Chondrocyte (in vitro differentiated cells): ENCODE measurements at places on chromosomes 2 and 18. TPM values are rescaled to one million over a fixed set of nuclear protein-coding genes. Genes with fewer than 3 reads are reported as not detected.
A peak's percentile ranks its signal among the peaks of the same experiment; 100 is the strongest.

GRCh38 chr2:239677453-239678185 is 276.8 kb upstream of the HDAC4 start:
- H3K27me3 ChIP-seq, result peaks cover 29% of the 10 kb centered on the region
- H3K4me3 ChIP-seq, result no peak overlapping the region
- peaks cover 1% of the 10 kb centered on the region for H3K36me3 ChIP-seq
- no peaks in the 10 kb centered on the region for H3K4me1 ChIP-seq

DNA sequence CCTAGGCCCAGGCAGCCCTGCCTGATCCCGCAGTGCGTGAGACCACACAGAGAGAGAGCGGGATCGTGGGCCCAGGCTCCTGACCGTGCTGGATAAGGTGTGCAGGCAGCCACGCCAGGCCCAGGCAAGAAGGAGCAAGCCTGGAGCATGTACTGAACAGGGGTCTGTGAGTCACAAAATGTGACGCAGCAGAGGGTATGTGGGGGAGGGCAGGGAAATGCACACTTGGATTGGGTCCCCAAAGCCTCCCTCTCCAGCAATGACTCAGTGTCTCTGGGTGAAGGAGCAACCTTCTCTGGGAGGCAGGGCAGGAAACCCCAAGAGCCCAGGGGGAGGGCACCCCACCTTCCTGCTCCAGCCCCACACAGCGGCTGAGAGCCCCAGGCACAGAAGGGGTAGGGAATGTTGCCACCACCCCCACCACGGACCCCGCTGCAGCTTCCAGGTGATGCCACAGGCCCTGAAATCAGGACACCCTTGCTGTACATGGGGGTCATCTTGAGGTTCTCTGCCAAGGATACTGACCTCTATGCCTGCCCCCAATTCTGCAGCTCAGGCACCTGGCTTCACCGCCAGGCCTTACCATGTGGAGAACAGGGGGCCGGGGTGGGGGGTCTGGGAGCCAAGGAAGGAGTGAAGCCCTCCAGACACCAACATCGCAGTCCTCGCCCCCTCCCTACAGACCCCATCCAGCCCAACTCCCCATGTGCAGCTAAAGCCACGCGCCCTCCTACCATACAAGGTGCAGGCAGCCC is 1.3 kb upstream of the GPC1 start:
- peak overlapping the region; percentile 79 for H3K4me3 ChIP-seq
- peaks cover 31% of the 10 kb centered on the region for H3K4me1 ChIP-seq
- DNase-seq, result peak; percentile 93
- no peaks in the 10 kb centered on the region for H3K36me3 ChIP-seq

- no peak overlapping the region for H3K27ac ChIP-seq
- no peak overlapping the region for H3K4me3 ChIP-seq
- no peak for DNase-seq
- H3K27me3 ChIP-seq, result no peaks in the 10 kb centered on the region
Observed at GRCh38 chr2:14433946-14434495, 198.5 kb upstream of the LRATD1 start.

SP9 gene
- not detected in 3 replicates for total RNA-seq

FAP gene
- total RNA-seq, result 163 to 205 TPM (median 171 TPM) in 3 replicates

- H3K4me1 ChIP-seq, result no peaks in the 10 kb centered on the region
- H3K27me3 ChIP-seq, result no peaks in the 10 kb centered on the region
- DNase-seq, result no peak
- no peaks in the 10 kb centered on the region for H3K36me3 ChIP-seq
- H3K4me3 ChIP-seq, result no peak overlapping the region
Observed at GRCh38 chr2:2749206-2749598, 418.1 kb upstream of the MYT1L start.

GRCh38 chr2:169344736-169345485 is 17.4 kb downstream of the LRP2 start:
- H3K4me3 ChIP-seq, result no peak overlapping the region
- H3K36me3 ChIP-seq, result no peaks in the 10 kb centered on the region
- H3K4me1 ChIP-seq, result peaks cover 5% of the 10 kb centered on the region
- peaks cover 19% of the 10 kb centered on the region for H3K27me3 ChIP-seq

DNA sequence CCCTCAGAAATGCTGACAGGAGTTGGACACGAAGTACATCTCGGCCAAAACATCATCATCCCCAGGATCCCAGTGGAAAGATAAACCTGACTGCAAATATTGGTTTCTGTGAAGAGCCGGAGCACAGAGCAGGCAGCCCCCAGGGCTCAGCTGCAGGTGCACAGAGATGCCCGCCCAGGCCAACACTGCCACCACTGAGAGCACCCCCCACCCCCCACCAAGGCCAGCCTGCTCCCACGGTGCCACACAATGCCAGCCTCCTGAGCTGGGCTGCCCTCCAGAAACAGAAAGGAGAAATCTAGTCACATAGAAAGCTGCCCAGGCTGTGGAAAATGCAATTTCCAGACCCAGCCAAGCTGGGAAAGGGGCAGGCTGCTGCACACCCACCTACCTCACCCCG is 71.7 kb downstream of the GALNT14 start:
- H3K27ac ChIP-seq, result no peak overlapping the region
- peaks cover 6% of the 10 kb centered on the region for H3K27me3 ChIP-seq
- H3K4me1 ChIP-seq, result no peaks in the 10 kb centered on the region
- H3K36me3 ChIP-seq, result no peaks in the 10 kb centered on the region
- H3K4me3 ChIP-seq, result no peak overlapping the region

DNA sequence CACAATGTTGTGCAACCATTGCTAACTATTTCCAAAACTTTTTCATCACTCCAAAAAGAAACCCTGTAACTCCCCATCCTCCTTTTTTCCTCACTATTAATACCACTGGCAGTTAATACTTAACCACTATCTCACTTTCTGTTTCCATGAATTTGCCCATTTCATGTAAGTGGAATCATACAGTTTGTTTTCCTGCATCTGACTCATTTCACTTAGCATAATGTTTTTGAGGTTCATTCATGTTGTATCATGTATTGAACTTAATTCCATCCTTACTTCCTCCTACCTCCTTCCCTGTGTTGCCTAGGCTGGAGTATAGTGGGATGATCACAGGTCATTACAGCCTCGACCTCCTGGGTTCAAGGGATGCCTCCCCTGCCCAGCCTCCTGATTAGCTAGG is 68.3 kb downstream of the FAM117B start:
- DNase-seq, result no peak
- H3K27me3 ChIP-seq, result no peaks in the 10 kb centered on the region
- H3K27ac ChIP-seq, result no peak overlapping the region

TTN gene
- not detected in 3 replicates for total RNA-seq

- H3K27ac ChIP-seq, result no peak overlapping the region
- peaks cover 8% of the 10 kb centered on the region for H3K36me3 ChIP-seq
- no peaks in the 10 kb centered on the region for H3K27me3 ChIP-seq
- no peak for DNase-seq
- no peaks in the 10 kb centered on the region for H3K4me1 ChIP-seq
- H3K4me3 ChIP-seq, result no peak overlapping the region
Observed at GRCh38 chr2:48369971-48370370, 160.0 kb upstream of the STON1 start.

DNA sequence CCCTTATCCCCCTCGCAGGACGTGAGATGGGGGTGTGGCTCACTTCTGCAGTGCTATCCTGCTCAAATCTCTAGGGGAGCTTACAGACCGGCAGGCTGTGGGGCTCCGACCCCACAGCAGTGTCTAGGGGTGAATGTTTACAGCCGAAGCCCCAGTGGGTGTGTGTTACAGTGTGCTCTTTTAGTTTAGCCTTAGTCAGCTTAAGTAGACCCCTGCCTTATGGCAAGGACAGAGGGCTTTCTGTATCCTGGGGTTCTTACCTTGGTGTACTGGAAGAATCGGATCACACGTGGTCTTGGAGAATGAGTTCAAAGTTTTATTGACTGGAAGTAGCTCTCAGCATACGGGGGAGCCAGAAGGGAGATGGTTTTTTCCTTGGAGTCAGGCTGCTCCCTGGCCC is 348.2 kb upstream of the GYPC start:
- no peak for DNase-seq
- no peak overlapping the region for H3K4me3 ChIP-seq
- H3K27me3 ChIP-seq, result no peaks in the 10 kb centered on the region
- no peaks in the 10 kb centered on the region for H3K36me3 ChIP-seq

GRCh38 chr2:196967116-196967515 is 40.6 kb upstream of the PGAP1 start:
- no peak overlapping the region for H3K4me3 ChIP-seq
- peaks cover 14% of the 10 kb centered on the region for H3K4me1 ChIP-seq
- no peak overlapping the region for H3K27ac ChIP-seq
- H3K27me3 ChIP-seq, result no peaks in the 10 kb centered on the region
- DNase-seq, result no peak

- no peaks in the 10 kb centered on the region for H3K36me3 ChIP-seq
- no peaks in the 10 kb centered on the region for H3K27me3 ChIP-seq
- H3K4me3 ChIP-seq, result no peak overlapping the region
Observed at GRCh38 chr2:202965810-202966460, 48.7 kb upstream of the NBEAL1 start.

POLR1B gene
- total RNA-seq, result 12.1 to 17.7 TPM (median 15.0 TPM) in 3 replicates

DNA sequence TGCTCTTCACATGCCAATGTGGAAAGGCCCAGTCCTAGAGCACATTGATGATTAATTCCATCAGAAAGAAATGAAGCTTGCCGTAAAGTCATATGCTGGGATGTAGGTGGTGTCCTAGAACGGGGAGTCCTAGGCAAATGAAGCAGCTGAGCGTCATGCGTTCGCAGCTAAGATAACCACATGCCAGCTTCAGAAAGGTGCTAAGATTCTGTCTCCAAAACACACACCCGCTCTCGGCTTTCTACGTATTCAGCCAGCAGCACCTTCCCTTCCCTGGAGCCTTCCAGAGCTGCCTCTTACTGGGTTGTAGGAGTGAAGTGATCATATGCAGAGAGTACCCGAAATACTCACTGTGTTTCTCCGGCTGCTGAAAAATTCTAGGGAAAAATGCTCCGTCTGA is 421.6 kb upstream of the ID2 start:
- H3K27ac ChIP-seq, result no peak overlapping the region
- no peak for DNase-seq
- no peaks in the 10 kb centered on the region for H3K36me3 ChIP-seq

GRCh38 chr2:103860016-103860415 is 993.9 kb upstream of the POU3F3 start:
- no peak for DNase-seq
- H3K36me3 ChIP-seq, result no peaks in the 10 kb centered on the region
- no peak overlapping the region for H3K27ac ChIP-seq
- peaks cover 6% of the 10 kb centered on the region for H3K4me1 ChIP-seq
- H3K27me3 ChIP-seq, result no peaks in the 10 kb centered on the region
- no peak overlapping the region for H3K4me3 ChIP-seq

DNA sequence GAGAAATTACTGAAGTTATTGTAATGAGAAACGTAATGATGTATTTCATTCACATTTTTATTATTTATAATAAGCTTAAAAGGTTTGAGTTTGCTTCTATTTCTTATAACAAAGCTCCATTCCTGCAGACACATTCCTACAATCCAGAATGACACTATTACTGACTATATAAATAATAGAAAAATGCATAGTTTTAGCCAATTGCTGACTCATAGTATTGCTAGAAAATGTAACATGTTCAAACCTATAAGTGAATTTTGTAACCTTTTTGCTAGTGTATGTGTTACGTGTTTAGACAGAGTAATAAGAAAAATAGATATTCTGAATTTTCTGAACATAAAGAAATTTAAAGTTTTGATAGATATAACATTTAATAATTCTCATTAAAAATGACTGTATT is 9.3 kb upstream of the VWC2L start:
- no peak overlapping the region for H3K4me3 ChIP-seq
- peaks cover 15% of the 10 kb centered on the region for H3K4me1 ChIP-seq
- H3K27ac ChIP-seq, result no peak overlapping the region
- H3K27me3 ChIP-seq, result no peaks in the 10 kb centered on the region

- H3K36me3 ChIP-seq, result no peaks in the 10 kb centered on the region
- H3K4me1 ChIP-seq, result peaks cover 6% of the 10 kb centered on the region
- no peak overlapping the region for H3K4me3 ChIP-seq
Observed at GRCh38 chr2:176934131-176934530, 278.5 kb upstream of the HNRNPA3 start.

DNA sequence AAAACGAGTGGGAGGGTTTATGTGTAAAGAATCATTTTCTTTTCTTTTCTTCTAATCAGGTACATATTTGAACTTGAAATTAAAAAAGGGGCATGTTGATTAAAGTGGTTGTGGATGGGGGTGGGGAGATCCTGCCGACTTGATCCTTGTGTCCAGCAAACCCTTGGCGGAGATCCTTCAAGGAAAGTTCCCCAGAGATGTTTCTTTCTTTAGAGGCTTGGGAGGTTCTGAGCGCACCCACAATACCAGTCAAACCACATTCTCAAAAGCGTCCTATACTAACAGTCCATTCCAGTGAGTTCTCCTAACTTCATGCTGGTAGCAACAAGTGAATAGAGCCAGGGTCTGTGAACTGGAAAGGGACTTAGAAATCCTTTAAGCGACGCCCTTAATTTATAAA is 49.2 kb downstream of the MYCN start:
- peaks cover 1% of the 10 kb centered on the region for H3K27me3 ChIP-seq
- DNase-seq, result no peak
- H3K4me1 ChIP-seq, result no peaks in the 10 kb centered on the region
- no peak overlapping the region for H3K27ac ChIP-seq
- no peaks in the 10 kb centered on the region for H3K36me3 ChIP-seq
- H3K4me3 ChIP-seq, result no peak overlapping the region

DNA sequence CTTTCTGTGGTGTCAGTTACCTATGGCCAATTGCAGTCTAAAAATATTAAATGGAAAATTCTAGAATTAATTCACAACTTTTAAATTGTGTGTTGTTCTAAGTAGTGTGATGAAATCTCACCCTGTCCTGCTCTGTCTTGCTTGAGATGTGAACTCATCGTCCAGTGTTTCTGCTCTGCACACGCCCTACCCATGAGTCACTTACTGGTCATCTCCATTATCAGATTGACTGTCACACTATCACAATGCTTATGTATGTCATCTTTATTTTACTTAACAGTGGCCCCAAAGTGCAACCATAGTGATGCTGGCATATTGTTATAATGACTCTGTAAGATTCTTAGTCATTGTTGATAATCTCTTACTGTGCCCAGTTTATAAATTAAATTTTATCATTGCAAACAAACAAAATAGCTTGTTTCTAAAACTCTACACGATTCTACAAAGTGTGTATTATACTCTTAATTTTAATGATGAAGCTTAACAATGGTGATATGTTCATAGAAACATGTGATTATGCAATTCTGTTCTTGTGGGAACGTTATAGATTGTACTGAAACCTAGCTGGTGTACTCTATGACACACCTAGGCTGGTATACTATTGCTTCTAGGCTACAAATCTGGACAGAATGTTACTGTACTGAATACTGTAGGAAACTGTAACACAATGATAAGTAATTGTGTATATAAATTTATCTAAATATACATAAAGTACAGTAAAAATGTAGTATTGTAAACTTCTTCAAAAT is 1086.8 kb upstream of the PIK3C3 start:
- no peak for DNase-seq
- H3K4me3 ChIP-seq, result no peak overlapping the region
- no peaks in the 10 kb centered on the region for H3K27me3 ChIP-seq
- peak overlapping the region; percentile 93 for H3K27ac ChIP-seq
- H3K36me3 ChIP-seq, result peaks cover 3% of the 10 kb centered on the region

DNA sequence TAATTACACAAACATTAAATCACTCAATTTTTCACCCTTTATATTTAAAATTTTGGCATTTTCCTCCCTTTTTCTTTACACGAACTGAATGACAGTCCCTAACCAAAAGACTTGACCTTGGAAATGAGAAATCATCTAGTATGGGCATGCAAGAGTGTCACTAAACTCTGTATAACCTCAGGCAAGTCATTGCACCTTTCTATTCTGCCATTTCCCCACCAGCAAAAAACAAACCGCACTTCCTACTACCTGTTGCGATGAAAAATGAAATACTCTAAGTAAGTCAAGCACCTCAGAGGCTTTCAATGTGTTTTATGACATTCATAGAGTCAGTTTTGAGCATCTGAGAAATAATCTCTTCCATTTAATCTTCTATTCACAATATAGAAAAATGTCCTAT is 44.1 kb downstream of the ANKRD44 start:
- no peak overlapping the region for H3K27ac ChIP-seq
- H3K4me1 ChIP-seq, result peaks cover 62% of the 10 kb centered on the region
- no peaks in the 10 kb centered on the region for H3K27me3 ChIP-seq
